ENCODE measurements at places on chromosomes 2 and 18.

DNA sequence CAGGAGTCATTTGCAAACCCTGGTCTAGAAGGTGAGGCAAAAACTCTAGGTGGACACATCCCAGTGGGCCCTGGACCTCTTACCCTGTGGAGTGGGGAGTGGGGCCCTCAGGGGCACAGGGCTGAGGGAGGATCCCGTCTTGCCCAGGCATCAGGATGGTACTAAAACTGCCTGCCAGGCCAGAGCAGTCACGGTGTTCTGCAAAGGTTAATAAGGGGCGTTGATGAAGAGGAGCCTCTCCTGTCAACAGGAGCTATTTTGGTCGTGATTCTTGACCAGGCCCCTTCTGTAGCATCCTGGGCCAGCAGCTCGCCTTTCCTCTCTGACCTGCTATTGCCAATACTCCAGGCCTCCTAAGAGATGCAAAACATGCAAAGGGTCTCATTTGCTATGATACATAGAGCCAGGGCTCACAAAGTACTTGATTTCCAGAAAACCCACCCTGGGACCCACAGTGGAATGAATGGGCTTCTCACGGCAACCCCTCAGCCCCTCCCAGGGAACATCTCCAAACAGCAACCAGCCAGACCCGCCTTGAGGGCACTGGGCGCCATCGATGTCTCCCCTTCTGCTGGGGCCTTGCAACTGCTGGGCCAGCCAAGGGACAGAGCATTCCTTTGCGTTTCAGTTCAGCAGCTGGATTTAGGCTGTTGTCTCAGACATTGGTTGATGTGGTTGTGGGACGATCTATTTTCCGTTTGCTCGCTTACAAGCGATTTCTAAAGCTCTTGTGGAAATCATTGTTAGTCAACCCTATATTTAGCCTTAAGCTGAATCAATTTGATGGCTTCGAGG, 111.1 kb downstream of the PDCL3 start:
- DNase-seq, result no peak

DNA sequence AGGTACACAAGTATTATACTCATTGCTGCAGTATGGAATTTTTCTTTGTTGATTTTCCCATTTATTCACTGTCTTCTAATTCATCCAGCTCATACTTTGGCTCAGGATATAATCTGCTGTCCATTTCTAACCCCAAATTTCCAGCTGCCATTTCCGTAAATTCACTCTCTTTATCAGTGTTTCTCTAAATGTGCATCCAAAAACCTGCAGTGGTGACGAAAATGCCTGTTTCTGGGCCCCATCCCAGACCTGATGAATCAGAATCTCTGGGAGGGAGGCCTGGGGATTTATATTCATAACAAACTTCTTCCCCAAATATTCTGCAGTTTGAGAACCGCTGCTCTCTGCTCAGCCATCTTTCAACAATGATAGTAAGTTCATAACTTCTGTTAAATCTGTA, 86.6 kb downstream of the VWC2L start:
- DNase-seq, result no peak

DNA sequence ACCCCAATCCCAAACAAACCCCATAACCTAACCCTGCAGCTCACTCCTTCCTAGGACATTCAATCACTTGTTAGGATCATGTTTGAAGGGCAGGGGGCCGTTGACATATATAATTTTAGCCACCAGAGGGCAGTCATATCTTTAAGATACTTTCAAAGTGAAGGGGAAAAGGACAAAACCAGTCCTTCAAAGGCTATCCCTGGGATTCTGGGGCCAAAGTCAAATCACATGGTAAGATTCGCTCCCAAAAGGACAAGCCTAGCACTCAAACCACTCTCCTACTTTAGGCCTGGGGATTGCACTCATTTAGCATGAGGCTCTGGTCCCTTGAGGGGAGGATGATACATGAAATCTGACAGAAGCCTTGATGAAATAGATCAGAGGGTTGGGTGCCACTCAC, 44.6 kb downstream of the HAUS1 start:
- DNase-seq, result no peak

- DNase-seq, result no peak
These were observed 51.7 kb downstream of the MFSD6 start for GRCh38 chr2:190459881-190460280.

DNA sequence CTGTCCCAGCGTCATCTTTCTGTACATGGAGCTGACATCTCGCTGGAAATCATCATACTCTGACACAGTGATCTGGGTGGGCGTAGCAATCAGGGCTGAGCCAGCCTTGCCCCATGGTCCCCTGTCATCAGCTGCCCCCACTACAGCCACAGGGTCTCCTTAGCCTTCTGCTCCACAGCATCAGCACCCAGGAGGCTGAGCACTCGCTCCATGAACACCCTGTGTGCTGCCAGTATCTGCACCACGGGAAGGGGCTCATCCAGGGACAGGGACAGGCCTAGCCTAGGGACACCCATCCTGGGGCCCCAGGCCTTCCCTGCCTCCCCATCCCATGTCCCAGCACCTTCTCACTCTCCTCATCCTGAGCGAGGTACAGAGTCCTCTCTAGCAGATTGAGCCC, 11.4 kb downstream of the ALPG start:
- DNase-seq, result no peak

DNA sequence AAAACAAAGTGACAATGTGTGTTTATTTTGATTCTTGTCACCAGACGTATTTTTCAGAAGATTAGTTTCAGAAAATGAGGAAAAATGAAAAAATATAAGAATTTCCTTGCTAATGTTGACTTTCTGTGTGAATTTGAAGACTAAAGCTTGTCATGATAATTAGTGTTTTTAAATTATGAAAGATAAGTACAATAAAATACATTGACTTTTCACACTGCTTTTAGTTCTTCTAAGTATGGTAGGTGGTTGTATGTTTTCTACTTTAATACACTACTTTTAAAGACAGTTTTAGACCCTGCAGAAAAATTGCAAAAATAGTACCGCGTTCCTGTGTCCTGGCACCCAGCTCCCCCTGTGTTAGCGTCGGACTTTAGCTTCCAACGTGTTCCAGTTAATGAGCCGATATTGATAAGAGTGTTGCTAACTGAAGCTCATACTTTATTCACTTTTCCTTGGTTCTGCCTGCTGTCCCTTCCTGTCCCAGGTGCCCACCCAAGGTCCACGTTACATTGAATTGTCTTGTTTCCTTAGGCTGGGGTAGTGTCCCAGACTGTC, 695 bp downstream of the RBFA start:
- DNase-seq, result no peak

DNA sequence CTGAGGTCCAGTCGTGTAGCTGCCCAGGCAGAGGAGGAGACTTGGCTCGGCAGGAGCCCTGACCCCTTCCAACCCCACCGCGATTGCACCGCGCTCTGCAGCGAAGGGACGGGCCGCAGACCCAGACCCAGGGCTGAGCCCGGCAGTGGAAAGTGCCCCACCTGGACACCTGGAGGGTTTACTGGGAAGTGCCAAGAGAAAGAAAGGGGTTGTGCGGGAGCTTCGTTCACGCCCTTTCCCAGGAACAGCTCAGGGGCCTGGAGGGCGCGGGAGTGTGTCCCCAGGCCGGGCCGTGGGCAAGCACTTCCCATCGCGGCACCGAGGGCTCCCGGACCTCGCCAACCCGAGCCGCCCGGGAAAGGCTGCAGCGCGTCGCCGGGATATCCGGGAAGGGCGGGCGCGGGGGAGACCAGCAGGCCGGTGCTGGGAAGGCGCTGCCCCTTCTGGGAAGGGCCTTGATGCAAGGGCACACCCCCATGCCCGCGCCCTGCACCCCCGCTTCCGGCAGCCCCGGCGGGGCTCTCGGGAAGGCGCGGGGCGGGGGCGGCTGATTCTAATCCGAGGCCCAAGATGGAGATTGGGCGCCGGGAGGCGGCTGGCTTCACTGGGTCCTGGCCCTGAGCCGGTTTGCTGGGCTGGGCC, 36.1 kb upstream of the MRPL33 start:
- peak; percentile 70 for DNase-seq

GRCh38 chr2:235835810-235836209, 332.4 kb downstream of the GBX2 start:
- no peak for DNase-seq

DNA sequence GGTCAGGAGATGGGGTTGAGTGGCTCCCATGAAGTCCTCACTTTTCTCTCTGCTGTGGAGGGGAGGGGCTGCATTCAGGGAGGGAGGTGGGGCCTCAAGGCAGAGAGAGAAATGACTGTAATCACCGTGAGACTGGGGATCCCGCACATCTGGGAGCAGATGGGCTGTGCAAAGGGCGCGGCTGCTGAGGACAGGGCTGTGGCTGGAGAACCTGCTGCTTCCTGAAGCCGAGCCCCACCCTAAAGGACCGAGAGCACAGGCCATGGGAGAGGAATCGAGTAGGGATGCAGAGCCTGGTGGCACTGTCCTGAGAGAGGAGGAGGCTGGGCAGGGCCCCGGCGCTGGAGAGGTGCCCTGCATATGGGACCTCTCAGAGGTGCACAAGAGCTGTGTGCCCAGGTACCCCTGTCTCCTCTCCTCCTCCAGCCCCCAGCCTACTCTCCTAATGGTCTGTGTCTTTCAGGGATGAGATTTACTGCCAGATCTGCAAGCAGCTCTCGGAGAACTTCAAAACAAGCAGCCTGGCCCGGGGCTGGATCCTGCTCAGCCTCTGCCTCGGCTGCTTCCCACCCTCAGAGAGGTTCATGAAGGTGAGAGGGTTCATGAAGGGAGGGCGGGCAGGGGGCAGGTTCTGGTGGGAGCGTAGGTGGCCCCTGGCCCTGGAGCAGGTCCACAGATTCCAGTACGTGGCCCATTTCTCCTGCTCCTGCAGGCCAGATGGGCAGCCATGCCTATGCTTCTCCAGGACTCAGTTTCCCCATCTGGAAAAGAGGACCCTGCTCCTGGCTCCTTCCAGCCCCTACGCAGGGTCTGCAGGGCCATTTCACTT, 25.9 kb upstream of the GPR17 start:
- no peak for DNase-seq

GRCh38 chr2:190698895-190699294, 50.0 kb downstream of the NAB1 start:
- DNase-seq, result no peak

DNA sequence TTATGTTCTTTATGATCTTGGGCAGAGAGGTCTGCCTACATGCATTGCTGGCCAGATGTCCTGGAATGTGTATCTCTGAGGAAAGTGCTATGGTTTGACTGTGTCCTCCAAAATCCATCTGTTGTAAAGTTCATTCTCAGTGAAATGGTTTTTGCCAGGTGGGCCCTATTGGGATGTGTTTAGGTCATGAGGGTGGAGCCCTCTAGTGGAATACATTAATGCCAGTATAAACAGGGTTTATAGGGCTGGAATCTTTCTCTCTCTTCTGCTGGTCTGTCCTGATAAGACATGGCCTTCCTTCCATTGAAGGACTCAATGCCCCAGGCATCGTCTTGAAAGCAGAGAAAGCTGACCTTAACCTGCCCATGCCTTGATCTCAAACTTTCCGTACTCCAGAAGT, 258.5 kb downstream of the RPIA start:
- DNase-seq, result no peak

GRCh38 chr2:196336207-196336606, 164.8 kb upstream of the STK17B start:
- DNase-seq, result no peak

- DNase-seq, result no peak
These were observed 93.6 kb downstream of the SH3BP4 start for GRCh38 chr2:235045336-235045972.

- no peak for DNase-seq
These were observed 132.4 kb downstream of the TXNL1 start for GRCh38 chr18:56505971-56506370.

DNA sequence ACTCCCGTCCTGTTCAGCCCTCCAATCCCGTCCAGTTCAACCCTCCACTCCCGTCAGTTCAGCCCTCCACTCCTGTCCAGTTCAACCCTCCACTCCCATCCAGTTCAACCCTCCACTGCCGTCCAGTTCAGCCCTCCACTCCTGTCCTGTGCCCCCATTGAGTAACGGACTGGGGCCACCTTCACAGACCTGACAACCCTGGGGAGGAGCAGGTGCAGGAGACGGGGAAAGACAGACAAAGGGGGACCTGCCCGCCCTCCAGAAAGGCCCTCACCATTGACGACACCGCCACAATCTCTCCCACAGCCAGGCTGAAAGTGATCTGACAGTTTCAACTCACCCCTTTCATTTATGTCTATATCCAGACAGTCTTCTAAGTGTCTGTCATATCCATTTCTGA, 72.2 kb downstream of the EIPR1 start:
- DNase-seq, result no peak

DNA sequence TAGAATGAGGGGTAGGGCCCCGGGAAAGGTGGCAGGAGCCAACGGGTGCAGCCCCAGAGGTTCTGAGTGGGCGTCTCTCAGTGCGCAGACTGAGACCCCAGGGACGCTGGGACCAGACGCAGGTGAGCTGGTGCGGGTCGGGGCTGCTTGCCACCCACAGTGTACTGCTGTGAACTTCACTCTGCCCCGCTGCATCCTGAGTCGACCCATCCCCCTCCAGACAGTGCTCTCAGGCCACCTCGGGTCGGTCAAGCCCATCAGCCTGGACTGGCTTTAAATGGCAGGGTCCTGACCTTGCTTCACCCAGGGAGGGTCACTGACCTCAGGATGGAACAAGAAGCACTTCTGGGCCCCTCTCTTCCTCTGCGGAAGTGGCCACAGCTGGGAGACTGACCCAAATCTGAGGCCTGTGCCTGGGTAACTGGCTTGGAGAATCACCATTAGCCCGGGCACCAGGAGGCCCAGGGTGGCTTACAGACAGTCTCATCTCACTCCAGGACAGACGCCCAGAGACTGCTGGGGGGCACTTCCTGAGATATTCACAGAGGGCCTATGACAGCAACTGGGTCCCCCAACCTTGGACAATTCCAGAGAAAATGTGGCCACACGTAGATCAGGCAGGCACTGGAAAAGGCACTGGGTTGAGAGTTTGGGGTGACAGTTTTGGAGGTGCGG, 23.7 kb upstream of the BOK start:
- no peak for DNase-seq

- DNase-seq, result no peak
These were observed 81.7 kb upstream of the TAF1B start for GRCh38 chr2:9761577-9761976.

- no peak for DNase-seq
These were observed 211.0 kb downstream of the CTNNA2 start for GRCh38 chr2:79723830-79724229.

DNA sequence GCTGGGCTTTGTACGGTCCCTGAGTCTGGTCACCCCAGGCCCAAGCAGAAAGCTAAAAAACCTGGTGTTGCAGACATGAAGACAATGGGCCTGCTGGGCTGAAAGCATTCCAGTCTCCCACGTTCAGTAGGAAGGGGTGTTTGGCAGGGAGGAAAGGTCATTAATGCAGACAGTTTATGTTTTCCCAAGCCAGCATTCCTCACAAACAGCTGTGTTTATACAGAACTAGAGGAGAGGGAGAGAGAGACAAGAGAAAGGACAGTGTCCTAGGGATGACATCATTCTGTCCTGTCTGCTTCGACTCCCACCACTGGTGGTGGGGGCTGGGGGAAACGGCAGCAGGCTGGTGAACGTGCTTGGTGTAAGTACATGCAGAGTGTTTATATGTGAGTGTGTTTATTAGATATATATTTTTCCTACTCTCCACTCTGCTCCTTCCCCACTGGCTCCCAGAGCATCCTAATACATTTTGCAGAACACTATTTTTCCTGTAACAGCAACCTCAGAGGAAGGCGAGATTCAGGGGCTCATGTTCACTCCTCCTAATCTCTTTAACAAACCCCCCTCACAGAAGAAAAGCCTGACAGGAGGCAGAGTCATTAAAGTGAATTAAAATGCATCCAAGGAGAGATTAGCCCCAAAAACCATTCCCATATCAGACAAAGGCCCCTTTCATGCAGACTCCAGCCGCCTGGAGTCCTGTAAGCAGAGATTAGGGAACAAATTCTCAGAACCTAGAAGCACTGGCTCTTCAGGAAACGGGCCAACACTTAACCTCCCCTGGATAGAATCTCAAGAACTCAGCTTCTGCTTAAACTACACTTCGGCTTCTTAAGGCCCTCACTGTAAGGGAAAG, 380.4 kb downstream of the TNS1 start:
- no peak for DNase-seq

All from activated T-cell treated with anti-CD3 and anti-CD28 coated beads for 48 hours (primary cell).